ENCODE measurements at places on chromosomes 3 and 15.

DNA sequence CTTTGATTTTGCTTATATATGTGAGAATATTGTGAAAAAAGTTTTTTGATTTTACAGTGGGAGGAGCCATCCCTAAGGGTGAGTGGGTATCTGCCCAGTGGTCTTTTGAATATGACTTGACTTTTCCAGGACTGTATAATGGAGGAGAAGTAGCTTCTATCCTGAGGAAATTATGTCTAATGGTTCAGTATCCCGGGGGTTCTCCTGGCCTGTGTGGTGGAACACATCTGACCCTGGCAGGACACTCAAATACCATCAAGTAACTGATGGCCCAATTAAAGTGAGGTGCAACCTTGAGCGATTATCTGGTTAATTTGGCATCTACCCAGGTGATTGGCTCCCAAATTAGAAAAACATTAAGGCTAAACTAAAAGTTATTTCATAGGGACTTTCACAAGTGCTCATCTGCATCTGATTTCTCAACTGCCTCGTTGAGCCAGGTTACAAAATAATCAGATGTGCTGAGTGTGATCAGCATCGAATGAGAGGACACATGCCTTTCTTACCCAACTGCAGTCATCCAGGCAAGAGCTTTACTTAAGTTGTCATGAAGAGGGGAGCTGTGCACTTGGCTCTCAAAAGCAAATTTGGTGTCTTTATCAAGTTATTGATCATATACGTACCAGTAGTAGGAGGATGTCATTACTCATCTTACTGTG lies 201.4 kb downstream of the IL5RA start:
- no peak for DNase-seq

DNA sequence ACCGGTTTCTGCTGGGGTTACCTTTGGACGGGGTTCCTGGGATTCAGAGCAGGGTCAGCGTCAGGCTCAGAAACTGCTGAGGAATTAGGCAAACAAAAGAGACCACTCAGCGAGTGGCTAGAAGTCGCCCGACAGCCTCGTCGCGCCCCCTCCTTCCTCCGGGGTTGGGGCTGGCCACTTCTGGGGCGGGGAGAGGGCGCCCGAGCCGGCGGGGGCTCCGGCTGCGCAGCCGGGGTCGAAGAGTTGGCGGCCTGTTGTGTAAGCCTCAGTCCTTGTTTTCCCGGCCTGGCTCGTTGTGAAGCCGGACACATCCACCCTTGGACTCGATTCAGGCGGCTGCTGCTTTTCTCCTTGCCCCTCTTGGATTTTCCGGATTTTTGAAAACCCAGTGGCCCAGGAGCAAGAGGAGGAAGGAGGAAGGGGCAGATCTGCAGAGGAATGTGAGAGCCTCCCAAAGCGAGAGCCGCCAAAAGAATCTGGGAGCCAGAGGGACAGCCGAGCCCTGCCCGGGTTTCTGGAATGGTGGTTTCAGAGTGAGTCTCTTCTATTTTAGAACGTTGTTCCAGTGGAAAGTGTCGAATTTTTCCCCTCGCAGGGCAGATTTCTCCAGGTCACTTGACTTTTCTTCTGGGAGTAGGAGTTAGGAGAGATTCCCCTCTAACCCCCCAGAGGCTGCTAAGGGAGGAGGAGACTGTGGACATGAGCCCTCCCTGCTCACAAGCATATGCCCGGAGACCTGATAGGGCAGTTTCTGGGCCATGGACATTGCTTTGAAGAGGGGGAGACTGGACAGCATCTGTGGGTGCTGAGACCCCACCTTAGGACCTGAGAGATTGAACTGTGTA lies 666 bp downstream of the SNX33 start:
- no peak for DNase-seq

DNA sequence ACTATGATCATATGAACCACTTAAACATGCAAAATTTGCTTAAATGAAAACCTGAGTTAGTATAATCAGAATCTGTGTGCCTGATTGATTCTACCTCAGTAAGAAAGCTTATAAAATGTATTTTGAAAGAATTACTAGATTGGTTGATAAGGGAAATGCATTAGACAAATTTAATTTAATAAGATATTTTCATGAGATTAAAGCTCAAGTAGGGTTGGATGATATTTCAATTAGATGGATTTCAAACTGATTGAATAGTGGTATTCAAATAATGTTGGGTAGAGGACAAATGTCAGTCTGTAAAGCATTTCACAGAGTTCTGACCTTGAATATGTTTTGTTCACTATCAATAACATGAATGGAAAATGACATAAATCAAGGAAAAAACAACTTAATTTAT lies 780.4 kb upstream of the ALCAM start:
- no peak for DNase-seq

- no peak for DNase-seq
These were observed 9.8 kb downstream of the RAB27A start for GRCh38 chr15:55279746-55280351.

- DNase-seq, result no peak
These were observed 966.1 kb downstream of the AGBL1 start for GRCh38 chr15:87045746-87046145.

DNA sequence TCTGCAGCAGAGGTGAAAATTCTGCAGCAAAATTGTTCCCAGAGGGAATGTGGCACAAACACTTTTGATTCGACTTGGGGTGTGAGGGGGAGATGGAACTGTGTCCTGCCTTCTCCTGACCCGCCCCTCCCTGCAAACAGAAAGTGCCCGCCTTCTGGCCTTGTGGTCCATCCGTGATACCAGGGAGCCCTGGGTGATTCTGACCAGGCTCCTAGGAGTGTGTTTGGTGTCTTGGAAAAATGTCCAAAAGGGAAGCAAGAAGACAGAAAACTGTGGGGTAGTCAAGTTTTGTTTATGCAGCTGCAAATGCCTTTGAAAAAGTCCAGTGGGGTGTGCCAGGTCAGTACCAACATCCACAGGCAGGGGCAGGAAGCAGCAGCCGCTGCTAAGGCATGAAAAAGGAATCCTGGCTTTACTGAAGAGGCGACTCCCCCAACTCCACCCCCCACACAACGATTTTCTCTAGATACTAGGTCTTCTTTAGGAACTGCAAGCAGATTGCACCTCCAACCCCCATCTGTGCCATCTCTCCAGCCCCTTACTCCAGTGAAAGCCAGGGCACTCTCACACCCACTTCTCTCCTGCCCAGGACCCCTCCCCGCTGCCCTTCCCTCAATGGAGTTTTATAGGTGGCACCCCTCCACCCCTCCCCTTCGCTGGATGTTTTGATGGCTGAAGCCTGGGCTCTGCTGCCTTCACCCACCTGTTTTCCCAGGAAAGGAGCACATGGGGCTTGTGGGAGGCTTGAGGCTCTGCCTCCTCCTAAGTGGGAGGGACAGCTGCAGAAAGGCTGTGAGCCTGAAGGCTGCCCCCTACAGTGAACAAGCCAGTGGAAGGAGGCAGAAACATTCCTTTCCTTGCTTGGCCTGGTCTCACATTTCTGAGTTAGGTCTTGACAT lies 82.4 kb upstream of the HERC1 start:
- DNase-seq, result no peak

- DNase-seq, result no peak
These were observed 39.0 kb downstream of the RASA2 start for GRCh38 chr3:141525814-141526213.

- no peak for DNase-seq
These were observed 61.5 kb downstream of the P3H2 start for GRCh38 chr3:190059242-190059590.

GRCh38 chr15:58147171-58147611 lies 9.0 kb downstream of the AQP9 start:
- DNase-seq, result no peak

DNA sequence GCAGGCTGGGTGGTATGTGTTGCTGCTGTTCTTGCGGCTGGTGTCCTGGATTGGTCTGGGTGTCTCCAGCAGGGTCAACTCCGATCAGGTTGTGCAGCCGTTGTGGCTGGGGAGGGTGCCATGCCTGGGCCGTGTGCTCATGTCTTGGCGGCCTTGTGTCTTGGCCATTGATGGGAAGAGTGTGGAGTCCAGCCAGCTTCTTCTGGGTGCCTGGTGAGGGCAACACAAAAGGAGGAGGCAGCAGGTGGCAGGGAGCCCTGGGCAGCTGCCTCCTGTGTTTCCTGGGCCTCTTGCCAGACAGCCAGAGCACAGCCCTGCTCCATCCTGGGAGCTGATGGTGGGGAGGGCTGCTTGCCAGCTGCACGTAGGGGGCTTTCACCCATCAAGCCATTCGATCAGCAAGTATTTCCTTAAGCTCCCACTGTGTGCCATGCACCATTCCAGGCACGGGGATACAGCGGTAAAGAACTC lies 4.3 kb downstream of the CHAC1 start:
- DNase-seq, result no peak
